ENCODE measurements at places on chromosomes 5 and 9. TPM values are rescaled to one million over a fixed set of nuclear protein-coding genes. Genes with fewer than 3 reads are reported as not detected.

The ARID3C gene
- total RNA-seq, result under 0.01 TPM

The GNG10 gene
- 72.4 TPM for total RNA-seq

The GRM6 gene
- total RNA-seq, result not detected

The RXFP3 gene
- not detected for total RNA-seq

The LHX3 gene
- total RNA-seq, result not detected

The NUTM2G gene
- total RNA-seq, result not detected

The TMEM174 gene
- not detected for total RNA-seq

The PDGFRB gene
- 297 TPM for total RNA-seq

All from subcutaneous preadipocyte (primary cell).